ENCODE measurements at places on chromosomes 7 and 10.
A peak's percentile ranks its signal among the peaks of the same experiment; 100 is the strongest.

GRCh38 chr10:114525368-114525949 is 121.2 kb upstream of the AFAP1L2 start:
- peak; percentile 6 for DNase-seq

- no peak for DNase-seq
Observed at GRCh38 chr7:33632840-33633525, 272.4 kb upstream of the BMPER start.

GRCh38 chr7:157668221-157668883 is 331.5 kb downstream of the DNAJB6 start:
- no peak for DNase-seq

DNA sequence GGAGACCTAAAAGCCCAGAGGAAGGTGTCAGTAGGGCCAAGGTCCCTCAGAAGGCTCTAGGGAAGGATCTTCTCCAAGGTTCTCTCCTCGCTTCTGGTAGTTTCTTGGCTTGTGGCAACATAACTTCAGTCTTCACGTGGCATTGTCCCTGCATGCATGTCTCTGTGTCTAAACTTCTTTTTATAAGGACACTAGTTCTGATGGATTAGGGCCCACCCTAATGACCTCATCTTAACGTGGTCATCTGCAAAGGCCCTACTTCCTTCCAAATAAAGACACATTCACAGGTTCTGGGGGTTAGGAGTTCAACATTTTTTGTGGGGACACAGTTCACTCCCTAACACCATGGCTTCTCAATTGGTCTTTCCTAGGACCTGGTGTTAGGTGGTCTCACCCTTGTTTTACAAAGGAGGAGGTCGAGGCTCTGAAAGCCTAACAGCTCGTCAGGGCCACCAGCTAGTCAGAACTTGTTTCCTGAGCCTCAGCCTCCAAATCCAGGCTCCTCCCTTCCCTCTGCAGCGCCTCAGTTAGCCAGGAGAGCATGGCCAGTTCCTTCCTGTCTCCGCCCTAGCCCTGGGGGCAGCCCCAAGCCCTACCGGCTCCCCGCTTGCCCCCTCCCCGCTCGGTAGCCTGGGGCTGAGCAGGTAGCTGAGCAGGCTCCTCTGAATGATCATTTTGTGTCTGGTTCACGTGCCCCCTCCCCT is 109.7 kb upstream of the PPIF start:
- DNase-seq = no peak

DNA sequence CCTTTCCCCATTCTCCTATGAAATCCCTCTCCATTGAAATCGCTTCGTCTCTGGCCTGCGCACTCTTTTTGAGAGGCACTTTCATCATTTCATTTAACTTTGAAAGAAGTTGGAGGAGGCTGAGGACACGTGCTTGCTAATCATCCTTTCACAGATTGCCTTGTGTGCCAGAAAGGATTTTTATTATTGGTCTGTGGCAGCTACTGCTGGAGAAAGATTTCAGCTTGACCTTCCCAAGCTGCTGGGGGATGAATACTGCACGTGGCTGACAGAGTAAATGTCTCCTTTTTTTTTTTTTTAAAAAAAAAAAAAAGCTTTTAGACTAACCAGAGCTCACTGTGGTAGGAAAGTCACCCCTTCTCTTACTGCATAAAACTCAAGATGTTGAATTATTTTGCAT is 44.2 kb upstream of the KCNIP2 start:
- no peak for DNase-seq

DNA sequence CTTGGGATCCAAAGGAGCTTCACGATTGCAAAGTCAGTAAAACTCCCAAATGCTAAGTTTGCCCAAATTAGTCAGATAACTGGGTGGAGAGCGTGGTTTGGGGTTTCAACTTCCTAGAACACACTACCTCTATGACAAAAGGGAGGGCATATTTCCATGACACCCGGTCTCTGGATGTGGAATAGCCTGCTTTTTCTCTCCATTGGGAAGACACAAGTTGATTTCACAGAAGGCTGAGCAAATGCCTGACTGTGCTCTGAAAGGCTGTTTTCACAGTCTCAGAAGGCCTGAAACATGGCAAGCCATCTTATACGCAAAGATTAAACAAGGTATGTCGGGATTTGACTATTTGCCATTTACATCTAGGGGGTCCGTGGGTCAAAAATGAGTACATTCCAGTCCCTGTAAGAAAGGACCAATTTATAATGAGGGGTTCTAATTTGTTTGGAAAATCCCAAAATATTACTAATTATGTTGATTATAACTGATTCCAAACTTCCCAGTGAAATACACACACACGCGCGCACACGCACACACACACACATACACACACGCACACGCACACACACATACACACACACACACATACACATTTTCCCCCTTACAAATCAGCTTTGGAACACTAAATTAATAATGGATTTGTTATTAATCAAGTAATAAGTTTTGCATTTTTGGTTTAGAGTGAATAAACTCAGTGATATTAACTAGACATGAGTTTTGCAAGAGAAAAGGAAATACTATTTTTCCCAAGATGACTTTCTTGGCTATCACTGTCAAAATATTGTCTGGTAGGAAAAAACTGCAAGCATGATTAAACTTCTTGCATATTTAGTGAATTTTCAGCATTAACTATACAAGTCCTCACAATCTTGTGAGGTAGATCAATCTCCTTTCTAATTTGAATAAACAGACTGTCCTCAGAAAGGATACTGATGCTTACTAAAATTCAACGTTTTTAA is 105.0 kb downstream of the PRTFDC1 start:
- DNase-seq = no peak

GRCh38 chr10:121655254-121656144 is 57.3 kb upstream of the FGFR2 start:
- DNase-seq = no peak

- no peak for DNase-seq
Observed at GRCh38 chr10:114706458-114707055, 48.5 kb upstream of the ABLIM1 start.

DNA sequence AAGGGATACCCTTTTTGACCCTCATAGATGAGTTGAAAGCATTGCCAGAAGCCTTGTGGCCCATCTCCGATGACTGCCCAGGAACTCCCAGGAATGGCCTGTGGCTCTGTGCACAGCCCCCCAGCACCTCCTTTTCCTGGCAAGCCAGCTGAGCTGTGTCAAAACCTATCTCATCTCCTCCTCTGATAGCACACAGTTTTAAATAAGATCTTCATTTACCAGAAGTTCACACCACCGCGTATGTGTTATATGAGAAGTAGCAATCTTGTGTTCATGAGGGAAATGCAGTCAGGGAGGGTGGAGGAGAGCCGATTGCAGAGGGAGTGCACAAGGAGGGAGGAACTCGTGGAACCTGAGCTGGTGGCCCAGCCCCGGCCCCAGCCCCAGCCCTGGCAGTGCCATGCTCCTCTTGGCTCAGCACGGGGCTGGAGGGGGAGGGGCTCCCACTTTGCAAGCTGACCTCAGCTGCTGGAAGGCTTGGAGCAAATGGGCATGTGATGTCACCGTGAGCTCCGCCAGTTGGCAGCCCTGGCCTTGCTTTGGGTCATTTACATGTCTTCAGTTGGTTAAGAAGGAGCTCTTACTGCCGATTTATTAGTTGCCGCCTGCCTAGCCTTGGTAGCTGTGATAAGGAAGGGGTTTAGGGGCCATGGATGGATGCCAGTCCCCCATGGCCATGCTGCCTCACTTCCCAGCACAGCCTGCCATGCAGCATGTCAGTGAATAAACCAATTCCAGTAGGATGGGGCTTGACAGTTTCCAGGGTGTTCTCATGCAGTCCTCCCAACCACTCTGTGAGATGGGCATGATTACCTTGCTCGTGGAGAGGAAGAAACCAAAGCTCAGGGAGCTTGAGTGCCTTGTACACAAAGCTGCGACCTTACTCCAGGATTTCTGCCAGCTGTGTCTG is 20.0 kb downstream of the UNC5B start:
- no peak for DNase-seq

DNA sequence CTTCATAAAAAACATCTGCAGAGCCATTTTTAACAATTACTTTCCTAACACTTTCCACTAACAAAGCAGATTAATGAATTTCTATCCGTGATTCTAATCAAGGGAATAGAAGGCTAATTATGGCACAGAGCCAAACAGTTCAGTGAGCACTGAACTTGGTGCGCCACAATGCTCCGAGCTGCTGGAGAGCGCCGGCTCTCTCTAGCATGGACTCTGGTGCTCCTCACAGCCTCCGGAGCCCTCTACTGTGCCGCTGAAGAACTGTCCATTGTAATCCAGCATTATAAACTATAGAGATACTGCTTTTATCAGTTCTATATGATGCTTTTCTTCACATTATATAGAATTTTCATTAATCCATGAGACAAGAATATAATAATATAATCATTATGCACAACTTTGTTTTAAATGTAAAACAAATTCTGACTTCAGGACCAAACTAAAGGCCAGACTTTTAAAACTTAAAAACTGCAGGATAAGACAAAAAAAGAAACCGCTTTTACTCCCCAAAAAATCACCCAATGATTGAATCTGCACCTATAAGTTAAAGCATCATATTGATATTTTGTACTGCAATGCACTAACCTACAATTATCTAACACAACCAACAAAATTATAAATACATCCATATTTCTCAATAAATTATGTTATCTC is 123.6 kb downstream of the RNF32 start:
- DNase-seq = peak; percentile 71

DNA sequence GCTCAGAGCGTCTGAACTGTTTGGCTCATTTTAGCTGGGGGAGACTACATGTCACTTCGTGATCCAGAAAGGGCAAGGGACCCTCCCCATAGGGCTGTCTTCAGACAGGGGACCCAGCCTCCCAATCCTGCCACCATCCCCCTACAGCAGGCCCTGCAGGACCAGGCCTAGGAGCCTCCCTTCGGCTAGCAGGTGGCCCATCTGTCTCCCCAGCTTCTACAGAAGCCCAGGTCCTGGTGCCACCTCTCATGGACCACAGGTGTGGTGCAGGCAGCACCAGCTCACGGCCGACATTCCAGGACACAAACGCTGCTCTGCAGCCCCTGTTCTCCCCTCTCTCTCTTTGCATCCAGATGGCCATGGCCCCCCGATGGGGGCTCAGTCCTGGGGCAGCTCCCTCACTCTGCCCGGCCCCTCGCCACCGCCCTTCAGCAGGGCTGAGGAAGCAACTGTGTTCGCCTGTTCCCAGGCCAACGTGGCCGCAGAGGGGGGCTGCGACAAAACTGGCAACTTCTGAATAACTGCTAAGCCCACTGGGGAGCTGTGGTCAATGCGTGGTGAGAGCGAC is 10.3 kb downstream of the TECPR1 start:
- no peak for DNase-seq

- DNase-seq = no peak
Observed at GRCh38 chr10:21272643-21273399, 252.7 kb downstream of the SKIDA1 start.

GRCh38 chr10:1664333-1664964 is 72.9 kb downstream of the ADARB2 start:
- DNase-seq = no peak

GRCh38 chr10:86107131-86107530 is 259.5 kb downstream of the GRID1 start:
- DNase-seq = no peak

DNA sequence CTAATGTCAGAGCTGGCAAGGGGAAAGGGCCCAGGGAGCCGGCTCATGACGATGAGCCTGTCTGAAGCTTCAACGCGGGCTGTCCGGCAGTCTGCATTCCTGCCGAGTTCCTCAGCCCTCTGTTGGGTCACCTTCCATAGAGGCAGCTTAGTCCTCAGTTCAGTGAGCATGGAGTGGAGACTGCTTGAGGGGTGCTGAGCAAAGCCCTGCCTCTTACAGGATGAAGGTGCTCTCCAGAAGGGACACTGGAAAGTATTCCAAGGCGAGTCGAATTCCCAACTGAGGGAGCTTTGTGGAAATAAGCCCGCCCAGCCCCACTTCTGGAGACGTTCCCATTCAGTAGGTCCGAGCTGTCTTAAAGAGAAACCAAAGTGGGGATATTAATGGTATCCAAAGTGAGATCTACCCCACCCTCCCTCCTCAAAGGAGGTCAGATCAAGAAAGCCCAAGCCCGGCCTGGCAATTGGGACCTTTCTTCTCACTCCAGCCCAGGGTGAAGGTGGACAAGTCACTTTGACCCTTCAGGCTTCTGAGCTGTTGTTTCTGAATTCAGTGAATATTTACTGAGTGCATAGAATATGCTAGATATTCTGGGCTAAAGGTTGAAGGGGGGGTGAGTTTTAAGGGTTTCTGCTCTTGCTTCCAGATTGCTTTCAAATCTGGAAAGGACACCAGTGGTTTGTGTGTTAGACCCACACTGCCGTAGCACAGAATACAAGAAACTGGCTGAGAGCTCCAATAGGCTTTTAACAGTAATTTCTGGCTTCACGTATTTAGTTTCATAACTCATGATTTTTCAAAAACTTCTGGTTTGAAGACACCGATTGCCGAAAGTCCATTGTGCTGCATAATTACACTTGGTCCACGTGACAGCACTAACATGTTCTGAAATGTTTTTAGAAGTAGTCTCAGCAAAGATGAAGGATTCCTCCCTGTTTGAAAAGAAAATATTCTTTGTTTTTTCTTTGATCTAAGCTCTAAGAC is 3.5 kb downstream of the EGFR start:
- DNase-seq = peak; percentile 19

GRCh38 chr10:103915796-103916195 is 2.2 kb downstream of the STN1 start:
- DNase-seq = no peak

DNA sequence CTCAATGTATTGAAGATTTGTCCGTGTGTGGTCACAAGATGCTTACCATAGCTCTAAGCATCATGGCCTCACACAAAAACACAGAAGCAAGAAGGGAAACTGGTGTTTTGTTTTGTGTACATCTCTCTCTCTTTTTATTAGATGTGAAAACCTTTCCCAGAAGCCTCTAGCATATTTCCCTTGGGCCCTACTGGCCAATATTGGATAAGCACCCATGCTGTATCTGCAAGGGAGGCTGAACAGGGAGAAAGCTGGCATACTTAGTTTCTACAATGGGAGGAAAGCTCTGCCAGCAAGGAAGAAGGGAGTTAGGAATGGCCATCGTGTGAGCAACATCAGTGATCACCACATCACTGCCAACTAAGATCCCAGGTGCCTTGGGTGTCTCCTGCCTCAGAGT is 9.6 kb upstream of the NAMPT start:
- no peak for DNase-seq

- DNase-seq = no peak
Observed at GRCh38 chr10:118007773-118008172, 39.0 kb downstream of the RAB11FIP2 start.

GRCh38 chr10:52644373-52645186 is 128.0 kb downstream of the MBL2 start:
- DNase-seq = peak; percentile 49

GRCh38 chr10:58733436-58733835 is 220.8 kb downstream of the BICC1 start:
- no peak for DNase-seq

GRCh38 chr7:2044311-2044882 is 188.3 kb downstream of the MAD1L1 start:
- DNase-seq = no peak

- DNase-seq = peak; percentile 13
Observed at GRCh38 chr10:59606551-59606961, 103.1 kb downstream of the SLC16A9 start.

Data from brain microvascular endothelial cell (primary cell).